ENCODE measurements at places on chromosomes 3 and 15.

DNA sequence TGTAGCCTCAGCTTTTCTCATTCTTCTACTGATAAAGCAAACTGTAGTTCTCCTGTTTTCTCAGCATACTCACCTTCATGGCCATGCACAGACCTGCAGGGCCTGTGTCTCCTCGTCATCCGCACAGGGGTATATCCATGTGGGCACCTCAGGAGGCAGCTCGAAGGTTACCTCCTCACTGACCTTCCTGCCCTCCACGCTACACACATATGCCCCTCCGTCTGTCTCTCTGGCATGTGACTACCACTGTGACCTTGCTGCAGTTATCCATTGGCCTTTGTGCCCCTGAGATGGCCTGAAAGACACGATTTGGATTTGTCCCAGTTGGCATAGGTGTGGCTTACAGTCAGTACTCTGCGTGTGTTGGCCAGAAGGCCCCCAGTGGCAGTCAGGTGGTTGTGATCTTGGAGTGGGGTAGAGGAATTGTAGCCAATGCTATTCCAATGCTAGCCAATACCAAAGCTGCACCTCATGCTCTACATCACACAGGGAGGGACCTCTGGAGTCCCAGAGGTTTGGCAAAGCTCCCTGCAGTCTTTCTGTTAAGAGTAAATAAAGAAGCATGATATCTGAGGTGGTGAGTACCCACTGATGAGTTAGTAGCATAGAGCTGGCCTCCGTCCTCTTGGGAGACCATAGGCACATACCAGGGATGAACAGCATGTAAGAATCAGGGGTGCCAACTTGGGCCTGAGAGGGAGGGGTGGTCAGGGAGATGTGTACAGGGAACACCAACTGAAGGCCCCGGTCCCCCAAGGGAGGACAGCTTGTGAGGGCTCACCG, 143.4 kb downstream of the EEFSEC start:
- DNase-seq: no peak

GRCh38 chr3:142878649-142879300, 10.1 kb downstream of the PCOLCE2 start:
- DNase-seq: no peak

- DNase-seq: no peak
These were observed 46.2 kb downstream of the RORA start for GRCh38 chr15:61182946-61183345.

GRCh38 chr15:47443839-47444238, 273.5 kb upstream of the SEMA6D start:
- no peak for DNase-seq

DNA sequence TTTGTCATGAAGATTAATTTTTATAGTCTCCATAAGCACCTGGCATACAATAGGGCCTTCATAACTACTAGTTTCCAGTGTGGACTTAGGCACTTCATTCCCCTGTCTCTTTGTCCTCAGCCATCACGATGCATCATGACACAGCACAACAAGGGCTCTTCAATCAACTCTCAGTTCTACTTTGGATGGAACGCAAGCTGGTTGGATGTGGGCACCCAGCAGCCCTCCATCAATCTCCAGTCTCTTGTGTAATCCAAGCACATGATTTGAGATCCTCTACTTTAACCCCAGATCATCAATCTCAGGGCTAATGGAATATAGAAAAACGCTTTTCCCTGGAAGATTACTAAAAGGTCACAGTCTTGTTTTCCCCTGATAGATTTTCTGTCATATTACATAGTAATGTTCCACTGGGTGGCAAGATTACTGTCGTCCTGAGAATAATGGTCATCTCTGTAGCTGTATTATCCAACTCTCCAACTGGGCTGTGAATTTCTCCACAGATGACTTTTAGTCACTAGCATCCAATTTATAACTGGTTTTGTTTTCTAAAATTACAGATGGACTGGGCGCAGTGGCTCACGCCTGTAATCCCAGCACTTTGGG, 22.9 kb upstream of the CHRNA7 start:
- DNase-seq: no peak

DNA sequence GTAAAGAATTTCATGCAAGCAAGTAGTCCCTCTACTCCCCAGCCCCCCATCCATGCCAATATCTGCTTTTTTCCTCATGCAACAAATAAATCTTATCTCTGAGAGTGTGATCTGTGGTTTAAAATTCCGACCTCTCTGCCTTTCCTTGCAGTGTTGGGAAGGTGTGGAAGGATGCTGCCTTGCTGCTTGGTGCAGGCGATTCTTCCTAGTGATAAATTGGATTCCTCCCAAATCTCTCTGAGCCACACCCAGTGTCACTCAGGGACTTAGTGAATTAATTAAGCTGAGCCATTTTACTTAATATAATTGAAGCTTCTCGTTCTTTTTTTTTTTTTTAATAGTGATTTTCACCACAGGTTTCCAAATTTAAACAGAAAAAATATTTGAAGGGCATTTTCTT, 3.4 kb downstream of the GAP43 start:
- DNase-seq: no peak

GRCh38 chr3:144655423-144655822, 683.8 kb downstream of the DIPK2A start:
- DNase-seq: no peak

DNA sequence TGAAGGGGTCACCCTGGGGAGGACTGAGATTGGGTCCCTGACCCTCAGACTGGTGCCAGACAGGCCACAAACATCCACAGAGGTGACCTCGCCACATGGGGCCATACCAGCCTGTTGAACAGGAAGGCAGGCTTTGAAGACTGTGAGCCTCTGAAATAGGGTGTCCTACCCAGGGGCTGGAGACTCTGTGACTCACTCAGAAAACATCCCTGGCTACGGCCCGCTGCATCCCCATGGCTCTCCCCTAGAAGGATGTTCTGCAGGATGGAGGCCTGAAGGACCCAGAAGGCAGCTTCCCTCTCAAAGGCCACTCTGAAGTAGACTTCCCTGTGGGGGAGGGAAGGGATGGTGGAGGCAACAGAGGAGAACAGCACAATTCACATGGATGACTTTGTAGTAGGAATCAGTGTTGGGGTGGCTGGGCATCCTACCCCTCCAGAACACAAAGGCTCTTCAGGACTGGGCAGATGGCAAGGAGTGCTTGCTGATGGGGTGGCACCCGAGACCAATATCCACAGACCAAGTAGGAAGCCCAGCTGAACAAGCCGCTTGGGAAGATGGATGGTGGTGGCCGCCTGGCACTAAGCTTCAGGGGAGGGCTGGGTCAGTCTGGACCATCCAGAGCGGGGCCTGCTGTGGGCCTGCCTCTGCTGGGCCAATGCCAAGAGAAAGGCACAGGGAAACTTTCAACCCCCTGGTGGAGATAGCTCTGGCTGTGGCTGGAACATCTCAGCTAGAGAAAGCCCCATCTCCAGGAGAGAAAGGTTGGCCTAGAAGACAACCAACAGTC, 37.6 kb upstream of the DUSP7 start:
- DNase-seq: no peak

GRCh38 chr3:140368223-140368811, 309.5 kb upstream of the TRIM42 start:
- no peak for DNase-seq

GRCh38 chr3:175274056-175274455, 414.9 kb downstream of the NAALADL2 start:
- DNase-seq: no peak

GRCh38 chr15:52101542-52102323, 10.8 kb downstream of the BCL2L10 start:
- DNase-seq: no peak

GRCh38 chr3:98777801-98778220, 14.7 kb downstream of the ST3GAL6 start:
- no peak for DNase-seq

DNA sequence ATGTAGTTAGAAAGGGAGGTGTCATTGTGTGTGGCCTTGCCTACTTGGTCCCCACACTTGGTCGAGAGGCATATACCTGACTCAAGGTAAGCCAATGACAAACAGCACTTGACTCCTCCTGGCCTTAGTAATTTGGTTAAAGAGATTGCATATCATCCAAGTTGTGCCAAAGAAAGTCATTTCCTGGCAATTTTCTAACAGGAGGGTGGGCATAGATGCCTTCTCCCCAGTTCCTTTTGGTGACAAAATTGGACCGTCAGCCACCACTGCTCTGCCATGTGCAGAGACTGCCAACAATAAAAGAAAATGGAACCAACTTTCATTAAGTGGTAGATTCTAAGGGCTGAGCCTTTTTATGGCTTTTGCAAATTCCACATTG, 7.9 kb upstream of the LEKR1 start:
- DNase-seq: no peak

DNA sequence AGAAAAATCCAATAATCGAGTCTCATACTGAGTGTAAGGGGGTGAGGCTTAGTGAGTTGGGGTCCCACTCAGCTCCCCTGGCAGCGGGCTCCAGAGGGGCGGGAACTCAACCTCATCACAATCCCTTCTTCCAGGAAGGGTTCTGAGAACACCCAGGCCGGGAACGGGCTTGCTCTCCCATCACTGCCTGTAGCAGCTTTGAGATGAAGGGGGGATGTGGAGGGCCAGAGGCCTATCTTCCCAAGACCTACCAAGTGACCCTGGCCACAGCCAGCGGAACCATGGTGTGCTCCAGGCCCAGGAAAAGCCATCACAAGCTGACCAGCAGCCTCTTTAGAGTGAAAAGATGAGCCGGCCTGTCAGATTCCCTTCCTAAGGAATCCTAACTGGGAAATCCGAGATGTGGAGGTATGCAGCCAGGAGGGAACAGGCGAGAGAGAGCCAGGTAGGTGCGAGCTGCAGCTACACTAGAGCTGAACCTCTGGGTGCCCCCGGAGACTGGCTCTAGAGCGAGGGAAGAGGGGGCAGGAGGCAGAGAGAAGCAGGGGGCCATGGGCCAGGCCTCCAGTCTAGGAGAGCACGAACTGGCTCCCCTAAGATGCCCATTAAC, 18.5 kb downstream of the GRAMD2A start:
- no peak for DNase-seq

GRCh38 chr3:177657243-177657642, 460.0 kb upstream of the TBL1XR1 start:
- no peak for DNase-seq

GRCh38 chr15:61080221-61081026, 148.7 kb downstream of the RORA start:
- no peak for DNase-seq

DNA sequence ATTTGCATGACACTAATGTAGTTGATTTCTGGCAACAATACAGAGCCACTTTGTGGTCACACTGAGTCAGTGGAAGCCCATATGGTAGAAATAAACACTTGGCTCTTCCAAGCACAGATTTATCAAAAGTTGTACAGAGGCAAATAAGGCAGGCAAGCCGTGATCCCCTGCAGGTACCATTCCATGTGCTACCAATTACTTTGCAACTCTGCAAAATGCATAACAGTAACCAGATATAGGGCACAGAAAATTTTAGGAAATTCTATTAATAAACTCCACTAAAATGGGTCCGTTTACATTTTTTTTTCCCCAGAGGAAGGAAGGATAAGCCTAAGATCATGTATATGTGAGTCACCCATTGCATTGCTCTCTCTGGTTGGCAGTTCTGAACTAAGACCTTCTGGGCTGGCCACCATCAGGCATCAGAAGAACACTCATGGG, 103.1 kb upstream of the PTX3 start:
- DNase-seq: no peak

GRCh38 chr3:186459108-186459467, 85.1 kb downstream of the CRYGS start:
- DNase-seq: no peak

DNA sequence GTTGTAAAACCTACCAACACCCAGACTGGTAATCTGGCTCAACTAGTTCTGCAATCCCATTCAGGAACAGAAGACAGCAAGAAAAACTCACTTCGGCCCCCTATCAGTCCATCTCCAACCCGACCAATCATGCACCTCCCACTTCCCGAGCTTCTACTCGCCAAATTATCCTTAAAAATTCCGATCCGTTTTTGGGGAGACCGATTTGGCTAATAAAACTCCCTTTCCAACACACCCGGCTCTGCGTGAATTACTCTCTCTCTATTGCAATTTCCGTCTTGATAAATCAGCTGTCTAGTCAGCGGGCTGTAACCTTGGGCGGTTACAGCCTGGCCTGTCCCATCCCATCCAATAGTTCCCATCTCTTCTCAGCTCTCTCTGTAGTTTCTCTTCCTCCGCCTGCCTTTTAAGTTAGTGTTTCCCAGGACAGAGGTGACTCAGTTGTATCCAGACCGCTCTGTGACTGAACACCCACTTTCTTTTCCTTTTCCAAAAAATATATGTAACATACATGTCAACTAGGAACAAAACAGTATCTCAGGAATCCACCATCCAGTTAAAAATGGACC, 780 bp upstream of the ACAD9 start:
- no peak for DNase-seq

GRCh38 chr15:69841113-69841828, 256.4 kb downstream of the TLE3 start:
- DNase-seq: no peak

GRCh38 chr3:126394179-126394976, at the start of gene CFAP100:
TSS of gene CFAP100 (plus strand) at chr3:126394909. CDS start at chr3:126396001, 1,092 bp downstream.
- no peak for DNase-seq

- no peak for DNase-seq
These were observed 14.7 kb upstream of the LMCD1 start for GRCh38 chr3:8486936-8487335.

- no peak for DNase-seq
These were observed 301.2 kb downstream of the OXSM start for GRCh38 chr3:26091096-26091495.

- no peak for DNase-seq
These were observed 234.9 kb upstream of the LMCD1 start for GRCh38 chr3:8266730-8267131.

DNA sequence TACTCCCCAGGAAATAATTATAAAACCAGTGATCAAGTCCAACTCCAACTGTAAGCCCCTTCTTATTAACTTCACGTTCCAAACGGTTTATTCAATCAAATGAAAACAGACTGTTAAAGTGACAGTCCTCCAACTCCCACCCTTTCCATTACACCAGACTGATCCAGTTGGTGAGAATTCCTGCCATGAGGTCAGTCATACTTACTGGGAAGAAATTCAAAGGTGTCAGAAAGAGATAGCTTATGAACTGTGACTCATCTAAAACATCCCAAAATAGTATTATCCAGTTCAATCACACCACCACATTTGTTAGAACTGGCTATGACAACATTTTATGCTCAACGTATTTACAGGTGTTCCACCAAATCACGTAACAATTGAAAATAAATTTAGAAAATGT, 19.5 kb downstream of the SMARCC1 start:
- no peak for DNase-seq

DNA sequence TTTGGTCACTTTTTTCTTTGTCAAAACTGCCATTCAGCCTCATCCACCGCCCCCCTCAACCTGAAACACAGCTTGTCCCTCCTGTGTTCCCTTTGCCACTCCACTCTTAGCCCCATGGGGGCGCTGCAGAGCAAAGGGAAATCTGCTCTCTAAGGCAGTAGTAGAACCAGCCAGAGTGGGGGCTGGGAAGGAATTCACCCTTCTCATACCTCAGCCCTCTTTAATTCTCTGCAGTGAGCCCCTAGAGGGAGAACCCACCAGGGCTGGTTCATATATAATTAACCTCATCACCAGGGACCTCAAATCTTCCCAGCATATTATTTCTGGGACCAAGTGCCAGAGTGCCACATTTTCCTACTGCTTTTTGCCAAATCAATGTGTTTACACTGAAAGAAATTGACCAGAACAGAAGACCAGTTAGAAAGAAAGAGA, 2.8 kb upstream of the BCL6 start:
- peak; percentile 47 for DNase-seq
